Stimulated activated CD8-positive, alpha-beta memory T cell treated with anti-CD3 and anti-CD28 coated beads, Interleukin-4, amount 100 ng/mL, for 1 hour (primary cell): ENCODE measurements at places on chromosomes 12 and 14.

DNA sequence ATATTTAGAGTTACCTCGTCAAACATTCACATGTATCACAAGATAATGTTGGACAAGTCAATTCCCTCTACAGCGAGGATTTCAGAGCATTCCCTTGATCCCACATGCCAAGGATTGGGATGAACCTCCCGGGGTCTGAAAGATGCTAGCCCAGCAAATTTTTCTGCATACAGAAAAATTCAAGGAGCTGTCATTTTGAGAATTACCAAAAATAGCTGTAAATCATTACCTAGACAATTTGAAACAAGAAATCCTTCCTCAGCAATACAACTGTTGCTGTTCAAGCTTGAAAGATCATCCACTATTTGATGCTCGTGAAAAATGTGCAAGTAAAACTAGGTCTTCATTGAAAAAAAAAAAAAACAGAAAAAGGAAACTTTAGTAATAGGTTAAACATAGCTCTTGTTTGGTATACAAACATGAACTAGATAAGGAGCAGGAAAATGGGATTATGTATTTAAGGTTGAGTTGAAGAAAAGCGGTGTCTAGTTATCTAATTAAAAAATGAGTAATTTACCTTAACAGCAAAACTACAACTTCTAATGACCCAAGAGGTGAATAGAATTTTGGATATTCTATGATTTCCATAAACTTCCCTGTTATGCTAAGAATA lies 73.1 kb downstream of the NTN4 start:
- DNase-seq: no peak

GRCh38 chr14:24110060-24110459 lies 4.5 kb upstream of the DCAF11 start:
- no peak for DNase-seq

- no peak for DNase-seq
Measured at GRCh38 chr12:89575374-89575773, 49.5 kb upstream of the POC1B start.

DNA sequence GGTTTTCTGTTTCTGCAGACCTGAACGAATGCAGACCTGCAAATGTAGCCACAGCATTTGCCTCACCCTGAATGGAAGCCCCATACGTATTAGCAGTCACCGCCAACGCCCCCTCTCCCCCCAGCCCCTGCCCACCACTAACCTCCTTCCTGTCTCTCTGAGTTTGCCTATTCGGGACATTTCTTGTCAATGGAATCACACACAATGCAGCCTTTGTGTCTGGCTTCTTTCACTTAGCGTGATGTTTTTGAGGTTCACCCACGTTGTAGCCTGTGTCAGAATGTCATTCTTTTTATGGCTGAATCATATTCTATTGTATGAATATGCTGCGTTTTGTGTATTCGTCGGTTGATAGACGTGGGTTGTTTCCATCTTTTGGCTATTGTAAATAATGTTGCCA lies 178.6 kb downstream of the AACS start:
- no peak for DNase-seq

DNA sequence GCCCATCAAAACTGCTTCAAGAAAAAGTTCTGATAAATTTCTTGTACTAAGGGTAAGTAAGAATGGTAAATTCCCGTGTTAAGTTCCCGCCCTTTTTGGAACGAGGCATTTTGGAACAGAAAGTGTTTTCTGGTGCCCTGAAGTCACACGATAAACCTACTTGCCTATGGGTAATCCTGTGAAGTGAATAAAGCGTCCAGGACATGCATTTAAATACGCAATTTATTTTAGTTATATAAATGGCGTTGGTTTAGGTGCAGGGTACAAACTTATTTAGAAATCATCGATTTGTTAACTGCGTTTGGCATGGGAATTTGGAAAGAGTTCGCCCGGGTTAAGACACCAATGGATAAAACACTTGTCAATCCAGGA lies 715 bp upstream of the RAP1B start:
- DNase-seq: no peak

GRCh38 chr14:55285048-55285652 lies 13.9 kb downstream of the FBXO34 start:
- DNase-seq: no peak

- no peak for DNase-seq
Measured at GRCh38 chr12:42585841-42586216, 3.7 kb downstream of the PRICKLE1 start.

- DNase-seq: no peak
Measured at GRCh38 chr12:102548543-102548942, 68.2 kb upstream of the IGF1 start.

GRCh38 chr14:88518592-88519512 lies 36.0 kb downstream of the PTPN21 start:
- no peak for DNase-seq

- no peak for DNase-seq
Measured at GRCh38 chr12:5861416-5861815, 83.6 kb downstream of the ANO2 start.

GRCh38 chr12:107847830-107848229 lies 73.3 kb downstream of the ASCL4 start:
- DNase-seq: no peak

- no peak for DNase-seq
Measured at GRCh38 chr14:94593376-94593748, 12.1 kb downstream of the SERPINA5 start.

DNA sequence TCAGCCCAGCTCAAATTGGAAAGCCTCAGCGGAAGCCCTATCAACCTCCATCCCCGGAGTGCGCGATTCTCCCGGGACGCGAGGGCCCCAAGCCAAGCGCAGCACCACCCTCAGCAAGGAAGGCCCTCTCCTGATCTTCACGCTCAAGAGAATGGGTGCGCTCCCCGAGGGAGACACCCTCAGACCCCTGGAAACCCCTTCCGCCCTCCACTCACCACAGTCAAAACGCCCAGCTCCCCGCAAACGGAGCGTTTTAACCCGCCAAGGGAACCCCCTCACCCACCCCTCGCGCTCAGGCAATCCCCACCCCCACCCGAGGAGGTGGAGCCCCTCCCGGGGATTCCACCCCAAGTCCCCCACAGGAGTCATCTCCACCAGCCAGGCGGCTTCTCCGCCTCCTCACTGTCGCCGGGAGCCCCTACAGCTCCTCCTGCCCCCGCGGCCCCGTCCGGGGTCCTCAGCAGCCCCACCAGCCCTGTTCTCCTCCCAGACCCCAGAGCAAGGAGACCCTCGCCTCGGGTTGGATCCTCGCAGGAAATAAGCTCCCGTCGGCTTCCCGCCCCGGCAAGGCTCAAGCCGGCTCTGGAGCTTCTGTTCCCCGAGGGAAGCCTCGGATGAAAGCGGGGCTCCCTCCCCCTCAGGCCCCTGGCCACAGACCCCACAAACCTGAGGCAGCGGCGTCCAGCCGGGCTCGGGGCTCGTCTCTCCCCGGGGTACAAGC lies 507 bp downstream of the BAZ2A start:
- DNase-seq: no peak

GRCh38 chr14:42980419-42980818 lies 1373.7 kb downstream of the LRFN5 start:
- DNase-seq: no peak

- DNase-seq: no peak
Measured at GRCh38 chr14:86712727-86713126, 1182.8 kb downstream of the FLRT2 start.

- DNase-seq: no peak
Measured at GRCh38 chr12:62537551-62537950, 70.9 kb downstream of the MON2 start.

GRCh38 chr12:30884799-30885198 lies 41.7 kb upstream of the TSPAN11 start:
- no peak for DNase-seq

DNA sequence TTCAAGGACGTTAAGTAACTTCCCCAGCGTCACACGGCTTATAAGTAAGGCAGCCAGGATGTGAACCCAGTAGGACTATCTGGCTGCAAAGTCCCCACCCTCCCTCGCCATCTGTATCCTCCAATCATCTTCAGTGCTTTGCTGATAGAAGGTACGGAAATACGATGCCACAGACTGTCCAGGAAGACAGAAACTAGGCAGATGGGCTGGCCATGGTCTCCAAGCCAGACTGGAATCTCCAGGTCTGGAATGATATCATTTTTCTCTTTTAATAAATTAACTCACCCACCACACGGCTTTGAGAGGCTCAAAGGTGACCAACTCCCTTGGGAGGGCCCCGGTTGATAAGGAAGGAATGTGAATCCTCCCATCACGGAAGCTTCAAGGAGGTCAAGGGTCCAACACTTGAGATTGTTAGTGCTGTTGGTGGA lies 16.3 kb upstream of the BDKRB1 start:
- DNase-seq: no peak
